ENCODE measurements at places on chromosomes 13 and 19. TPM values are rescaled to one million over a fixed set of nuclear protein-coding genes. Genes with fewer than 3 reads are reported as not detected.

Gene BIVM
- total RNA-seq: 22.7 TPM

Gene TEKTIP1
- 0.35 TPM for total RNA-seq

Gene TDRD12
- total RNA-seq: 0.22 TPM

Gene IGFL4
- not detected for total RNA-seq

Gene FFAR3
- not detected for total RNA-seq

Gene ZNF616
- 12.8 TPM for total RNA-seq

Gene TMEM59L
- total RNA-seq: 4.4 TPM

Gene KIR3DL1
- total RNA-seq: not detected

GRCh38 chr13:96243376-96243775, 153.5 kb downstream of the HS6ST3 start:
- no peak for DNase-seq

DNA sequence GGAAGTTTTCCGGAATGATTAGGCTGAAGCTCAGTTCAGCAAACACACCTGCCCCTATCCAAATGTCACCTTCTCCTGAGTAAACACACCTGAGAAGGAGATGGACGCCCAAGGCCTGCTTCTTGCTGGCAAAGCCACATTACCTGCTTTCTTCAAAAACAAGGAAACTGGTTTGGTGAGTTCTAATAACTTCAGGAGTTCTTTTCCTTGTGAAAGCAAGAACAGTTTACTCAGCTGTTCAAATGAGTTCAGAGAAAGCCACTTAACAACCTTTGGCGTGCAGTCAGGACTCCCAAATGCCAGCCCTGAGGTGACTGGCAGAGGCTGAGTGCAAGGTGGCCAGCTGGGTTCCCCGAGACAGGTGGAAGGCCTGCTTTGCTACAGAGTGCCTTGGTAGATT, 160.5 kb downstream of the STK24 start:
- no peak for DNase-seq

GRCh38 chr19:51978882-51979281, 7.8 kb downstream of the ZNF350 start:
- DNase-seq: no peak

GRCh38 chr13:28585561-28585960, 73.4 kb upstream of the POMP start:
- DNase-seq: no peak

DNA sequence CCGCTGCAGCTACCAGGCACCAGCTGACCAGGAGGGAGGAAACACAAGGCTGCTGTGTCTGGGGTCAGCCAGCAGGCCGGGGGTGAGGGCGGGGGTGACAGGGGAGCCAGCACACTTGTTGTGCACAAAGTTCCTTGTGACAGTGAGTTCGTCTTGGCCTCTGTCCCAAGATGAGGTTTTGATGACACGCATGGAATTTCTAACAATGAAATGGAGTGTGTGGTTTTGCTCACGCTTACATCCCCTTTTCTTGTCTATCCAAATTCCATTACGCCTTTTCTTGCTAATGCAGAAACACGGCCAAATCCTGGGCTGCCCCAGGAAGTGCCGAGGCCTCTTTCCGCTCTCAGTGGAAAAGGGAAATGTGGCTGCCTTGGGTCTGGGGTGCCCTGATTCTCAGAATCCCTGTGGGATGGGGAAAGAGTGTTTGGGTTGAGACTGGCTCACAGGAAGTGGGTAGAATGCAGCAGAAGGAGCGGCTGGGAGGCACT, 73.8 kb downstream of the GADD45B start:
- peak; percentile 30 for DNase-seq

- DNase-seq: no peak
Measured at GRCh38 chr19:3149089-3149488, 13.3 kb downstream of the GNA15 start.

GRCh38 chr13:108363666-108364065, 94.1 kb downstream of the TNFSF13B start:
- DNase-seq: no peak

DNA sequence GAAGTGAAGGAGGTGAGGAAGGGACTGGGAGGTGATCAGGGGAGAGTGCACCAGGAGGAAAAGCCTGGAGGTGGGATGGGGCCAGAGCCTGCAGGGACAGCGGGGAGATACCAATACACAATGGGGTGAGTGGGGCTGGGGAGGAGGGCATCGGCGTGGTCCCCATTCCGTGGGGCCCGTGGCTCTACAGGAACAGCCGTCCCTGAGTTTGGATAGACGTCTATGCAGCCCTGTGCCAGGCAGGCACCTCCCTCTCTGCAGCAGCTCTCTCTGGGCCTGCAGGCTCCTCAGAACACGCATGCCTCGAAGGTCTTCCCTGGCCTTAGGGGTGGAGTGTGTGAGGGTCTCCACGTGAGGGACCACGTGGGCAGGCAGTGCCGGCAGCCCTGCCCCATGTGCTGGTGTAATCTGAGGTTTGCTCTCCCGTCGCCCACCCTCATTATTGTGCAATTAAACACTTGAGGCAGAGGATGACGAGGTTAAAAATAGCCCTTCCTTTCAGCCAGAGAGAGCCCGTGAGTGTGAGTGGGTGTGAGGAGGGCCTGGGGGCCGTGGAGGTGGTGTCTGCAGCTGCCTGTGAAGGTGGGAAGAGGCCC, 16.5 kb downstream of the C2CD4C start:
- peak; percentile 55 for DNase-seq

DNA sequence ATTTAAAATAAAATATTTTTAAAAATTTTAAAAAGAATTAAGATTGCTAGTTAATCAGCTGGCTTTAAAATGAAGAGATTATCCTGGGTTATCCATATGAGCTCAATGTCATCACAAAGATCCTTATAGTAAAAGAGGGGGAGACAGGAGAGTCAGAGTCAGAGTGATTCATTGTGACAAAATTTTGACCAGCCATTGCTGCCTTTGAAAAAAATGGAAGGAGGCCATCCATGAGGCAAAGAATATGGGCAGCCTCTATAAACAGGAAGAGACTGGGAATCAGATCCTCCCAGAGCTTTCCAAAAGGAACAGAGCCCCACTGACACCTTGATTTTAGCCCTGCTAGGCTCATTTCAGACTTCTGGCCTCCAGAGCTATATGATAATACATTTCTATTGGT, 9.3 kb upstream of the RUBCNL start:
- no peak for DNase-seq

GRCh38 chr13:46169758-46170157, 12.2 kb downstream of the LCP1 start:
- DNase-seq: no peak

- no peak for DNase-seq
Measured at GRCh38 chr19:45739498-45740439, 6.5 kb downstream of the MEIOSIN start.

DNA sequence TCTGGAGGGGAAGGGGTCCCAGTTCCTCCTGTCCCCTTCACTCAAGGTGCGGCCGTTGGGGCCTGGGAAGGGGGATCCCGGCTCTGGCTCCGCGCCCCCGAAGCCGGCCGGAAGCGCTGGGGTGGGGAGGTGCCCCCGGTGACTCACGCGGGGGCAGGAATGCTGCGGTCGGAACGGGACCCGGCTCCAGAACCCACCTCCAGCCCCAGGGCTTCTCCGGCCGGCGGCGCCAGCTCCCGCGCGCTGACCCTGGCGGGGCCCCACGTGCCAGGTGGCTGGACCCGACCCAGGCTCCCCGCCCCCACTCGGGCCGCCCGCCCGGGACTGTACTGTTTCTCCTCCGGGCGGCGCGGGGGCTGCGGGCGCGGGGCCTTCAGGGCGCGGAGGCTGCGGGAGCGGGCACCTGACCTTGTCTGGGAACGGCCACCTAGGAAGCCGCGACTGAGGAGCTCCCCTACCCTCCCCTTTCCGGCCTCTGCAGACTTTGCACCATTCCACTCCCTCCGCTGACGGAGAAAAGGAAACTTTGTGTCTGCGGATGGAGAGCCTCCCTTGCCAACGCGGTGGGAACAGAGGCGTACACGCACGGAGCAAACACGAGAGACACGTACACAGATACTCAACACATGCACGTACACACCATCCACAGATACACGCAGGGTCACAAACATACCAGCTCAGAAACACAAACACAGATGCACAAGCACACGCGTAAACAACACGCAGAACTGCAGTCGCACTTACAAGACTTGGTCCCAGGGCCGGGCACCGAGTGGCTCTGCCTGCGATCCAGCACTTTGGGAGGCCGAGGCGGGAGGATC, 7.2 kb downstream of the AXL start:
- DNase-seq: no peak

DNA sequence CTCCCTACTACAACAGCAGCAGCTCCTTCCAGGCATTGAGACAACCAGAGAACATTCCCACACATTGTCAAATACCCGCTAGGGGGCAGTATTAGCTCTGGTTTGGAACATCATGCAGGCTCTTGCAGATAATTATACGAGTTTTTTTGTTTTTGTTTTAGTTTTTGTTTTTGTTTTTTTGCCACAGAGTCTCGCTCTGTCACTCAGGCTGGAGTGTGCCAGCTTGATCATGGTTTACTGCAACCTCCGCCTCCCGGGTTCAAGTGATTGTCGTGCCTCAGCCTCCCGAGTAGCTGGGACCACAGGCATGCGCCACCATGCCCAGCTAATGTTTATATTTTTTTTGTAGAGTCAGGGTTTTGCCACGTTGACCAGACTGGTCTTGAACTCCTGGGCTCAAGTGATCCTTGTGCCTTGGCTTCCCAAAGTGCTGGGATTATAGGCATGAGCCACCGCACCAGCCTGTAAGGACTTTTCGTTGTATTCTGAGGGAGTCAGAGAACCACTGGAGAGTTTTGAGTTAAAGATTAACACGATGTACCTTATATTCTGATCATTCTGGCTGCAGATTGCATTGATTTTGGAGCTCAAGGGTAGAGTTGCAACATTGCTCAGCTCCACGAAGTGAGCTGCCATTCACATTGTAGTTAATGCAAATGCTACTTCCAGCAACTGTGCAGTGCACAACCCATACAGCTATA, 41.7 kb upstream of the CEACAM20 start:
- no peak for DNase-seq

DNA sequence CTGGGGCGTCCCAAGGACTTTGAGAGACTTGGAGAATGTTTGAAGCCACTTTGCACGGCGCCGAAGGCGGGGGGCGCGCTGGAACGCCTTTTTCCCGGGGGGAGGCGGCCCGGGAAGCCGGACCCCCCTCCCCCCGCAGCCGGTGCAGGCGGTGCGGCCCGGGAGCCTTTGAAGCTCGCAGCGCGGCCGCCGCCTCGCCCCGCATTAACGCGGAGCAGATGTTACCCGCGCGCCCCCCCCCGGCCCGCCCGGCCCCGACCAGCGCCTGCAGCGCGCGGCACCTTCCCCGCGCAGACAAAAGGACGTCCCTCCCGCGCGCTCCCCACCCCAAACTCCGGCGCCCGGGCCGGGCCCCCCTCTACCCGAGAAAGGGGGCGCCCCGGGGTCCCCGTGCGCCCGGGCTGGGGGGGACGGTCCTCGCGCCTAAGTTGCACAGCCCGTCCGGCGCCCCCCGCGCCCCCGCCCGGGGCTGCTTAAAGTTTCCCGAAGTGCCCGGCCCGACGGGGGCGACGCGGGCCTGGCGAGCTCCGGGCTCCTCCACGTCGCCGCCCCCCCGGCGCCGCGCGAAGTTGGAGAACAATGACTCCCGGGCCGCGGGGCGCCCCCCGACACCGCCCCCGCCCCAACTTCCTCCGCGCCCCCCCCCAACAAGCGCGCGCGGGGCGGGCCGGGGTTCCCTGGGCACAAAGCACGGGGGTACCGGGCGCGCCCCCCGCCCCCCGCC, 685 bp downstream of the TCF3 start:
- DNase-seq: no peak

DNA sequence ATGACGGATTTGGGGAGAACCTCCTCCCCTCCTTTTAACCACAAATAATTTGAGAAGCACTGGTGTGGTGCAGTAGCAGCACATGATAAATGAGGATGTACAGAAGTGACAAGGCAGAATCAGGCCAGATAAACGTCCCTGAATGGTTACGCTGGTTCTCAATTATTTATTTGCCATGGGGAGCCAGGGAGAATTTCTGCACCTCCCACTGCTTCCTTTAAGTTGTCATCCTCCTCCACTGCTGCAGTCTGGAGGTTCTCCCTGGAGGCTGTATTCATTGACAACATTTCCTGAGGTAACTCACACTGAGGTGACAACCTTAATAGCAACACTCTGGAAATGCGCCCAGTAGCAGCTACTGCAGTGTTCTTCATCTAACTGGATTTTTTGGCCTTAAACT, 308.9 kb upstream of the SLITRK1 start:
- no peak for DNase-seq

DNA sequence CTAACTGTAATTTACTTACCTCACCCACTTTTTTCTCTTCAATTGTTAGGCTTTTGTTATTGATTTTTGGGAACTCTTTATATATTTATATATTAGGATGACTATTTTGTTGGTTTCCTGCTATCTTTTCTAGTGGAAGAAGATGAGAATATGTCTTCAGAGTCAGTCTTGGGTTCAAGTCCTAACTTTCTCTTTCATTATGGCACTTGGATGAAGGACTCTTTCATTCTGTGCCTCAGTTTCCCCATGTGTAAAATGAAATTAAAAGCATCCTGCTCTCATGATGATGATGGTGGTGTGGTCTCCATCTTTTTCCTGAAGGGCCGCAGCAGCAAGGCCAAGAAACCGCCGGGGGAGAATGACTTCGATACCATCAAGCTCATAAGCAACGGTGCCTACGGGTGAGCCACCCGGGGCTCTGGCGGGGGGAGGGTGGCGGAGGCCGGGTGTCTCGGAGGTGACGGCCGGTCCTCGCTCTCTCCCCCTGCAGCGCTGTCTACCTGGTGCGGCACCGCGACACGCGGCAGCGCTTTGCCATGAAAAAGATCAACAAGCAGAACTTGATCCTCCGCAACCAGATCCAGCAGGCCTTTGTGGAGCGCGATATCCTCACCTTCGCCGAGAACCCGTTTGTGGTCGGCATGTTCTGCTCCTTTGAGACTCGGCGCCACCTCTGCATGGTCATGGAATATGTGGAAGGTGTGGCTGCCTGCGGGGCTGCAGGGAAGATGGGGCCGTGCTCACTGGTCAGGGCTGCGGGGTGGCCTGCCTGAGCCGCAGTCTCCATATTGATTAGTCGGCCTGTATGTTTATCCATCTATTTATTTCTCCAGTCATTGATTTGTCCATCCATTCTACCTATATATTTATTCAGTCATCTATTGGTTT, 20.0 kb downstream of the MAST1 start:
- no peak for DNase-seq

GRCh38 chr13:85833921-85834320, 34.7 kb upstream of the SLITRK6 start:
- DNase-seq: no peak

DNA sequence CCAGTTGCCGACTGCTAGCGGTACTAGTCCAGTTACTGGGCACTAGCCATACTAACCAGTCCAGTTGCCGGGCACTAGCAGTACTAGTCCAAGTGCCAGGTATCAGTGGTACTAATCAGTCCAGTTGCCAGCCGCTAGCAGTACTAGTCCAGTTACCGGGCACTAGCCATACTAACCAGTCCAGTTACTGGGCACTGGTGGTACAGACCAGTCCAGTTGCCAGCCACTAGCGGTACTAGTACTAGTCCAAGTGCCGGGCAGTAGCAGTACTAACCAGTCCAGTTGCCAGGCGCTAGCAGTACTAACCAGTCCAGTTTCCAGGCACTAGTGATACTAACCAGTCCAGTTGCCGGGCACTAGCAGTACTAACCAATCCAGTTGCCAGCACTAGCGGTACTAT, 124.1 kb upstream of the MCF2L start:
- no peak for DNase-seq
